HAP-1 (cell line): ENCODE measurements at places on chromosomes 1 and 21.
A peak's percentile ranks its signal among the peaks of the same experiment; 100 is the strongest.

- DNase-seq = no peak
Measured at GRCh38 chr21:45640001-45640887, 3.3 kb upstream of the PCBP3 start.

GRCh38 chr1:66739401-66740157 is 12.7 kb upstream of the DYNLT5 start:
- no peak for DNase-seq

DNA sequence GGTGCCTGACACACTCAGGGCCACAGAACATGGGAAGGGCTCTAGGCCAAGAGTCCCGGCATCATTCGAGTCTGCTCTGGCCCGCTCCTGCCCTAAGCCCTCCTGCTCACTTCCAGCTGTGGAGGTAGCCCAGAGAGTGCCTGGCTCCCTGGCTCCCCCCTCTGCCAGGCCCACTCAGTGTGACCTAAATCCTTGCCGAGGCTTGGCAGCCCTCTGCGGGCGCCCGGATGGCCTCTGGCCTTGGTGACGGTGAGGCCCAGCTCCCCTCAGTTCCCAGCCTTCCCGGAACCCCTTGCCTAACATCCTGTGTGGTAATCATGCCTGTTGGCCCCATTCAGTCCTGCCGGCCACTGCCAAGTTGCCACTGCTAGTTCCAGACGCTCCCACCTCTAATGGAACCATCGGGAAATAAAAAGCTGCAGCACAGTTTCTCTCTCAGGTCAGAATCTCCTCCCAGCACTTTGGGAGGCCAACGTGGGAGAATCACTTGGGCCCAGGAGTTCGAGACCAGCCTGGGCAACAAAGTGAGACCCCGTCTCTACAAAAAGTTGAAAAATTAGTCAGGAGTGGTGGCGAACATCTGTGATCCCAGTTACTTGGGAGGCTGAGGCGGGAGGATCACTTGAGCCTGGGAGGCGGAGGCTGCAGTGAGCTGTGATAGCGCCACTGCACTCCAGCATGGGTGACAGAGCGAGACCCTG is 1.2 kb upstream of the H6PD start:
- DNase-seq = no peak

DNA sequence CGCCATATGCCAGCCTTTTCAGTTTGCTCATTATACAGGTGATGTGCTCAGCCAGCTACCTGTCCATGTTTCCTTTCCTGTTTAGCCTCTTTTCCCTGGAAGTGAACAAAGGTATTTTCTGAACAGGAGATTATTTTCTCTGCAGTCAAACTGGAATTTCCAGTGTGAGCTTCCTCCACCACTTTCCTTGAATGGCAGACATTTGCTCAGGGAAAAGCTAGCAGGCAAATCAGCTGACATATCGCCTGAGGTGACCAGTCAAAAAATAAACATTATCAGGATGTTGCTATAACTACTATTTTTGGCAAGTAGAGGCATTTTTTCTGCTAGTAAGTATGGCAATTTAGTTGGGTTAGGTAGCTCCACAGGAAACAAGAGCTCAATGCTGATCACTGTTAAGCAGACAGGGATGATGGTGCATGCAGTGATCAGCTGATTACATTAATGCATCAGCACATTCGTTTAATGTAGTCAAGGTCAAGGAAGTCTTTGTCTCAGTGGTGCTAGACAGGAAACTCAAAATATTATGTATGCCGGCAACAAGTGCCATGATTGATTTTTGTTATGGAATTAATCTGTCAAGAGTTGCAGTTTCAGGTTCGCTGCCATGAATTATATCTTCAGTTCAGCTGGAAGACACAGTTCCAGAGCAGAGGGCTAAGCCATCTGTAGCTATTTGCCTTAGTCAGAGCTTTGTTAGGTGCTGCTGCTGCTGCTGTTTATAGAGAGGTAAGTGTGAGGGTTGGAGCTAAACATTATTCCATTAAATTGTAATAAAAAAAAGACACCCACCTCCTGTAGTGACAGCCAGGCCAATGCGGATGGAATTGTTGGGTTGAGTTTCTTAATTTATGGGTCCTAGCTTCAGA is 179.7 kb upstream of the ST6GALNAC5 start:
- no peak for DNase-seq

- DNase-seq = no peak
Measured at GRCh38 chr1:50417946-50418599, 5.2 kb downstream of the DMRTA2 start.

GRCh38 chr1:10679496-10680220 is 116.8 kb downstream of the CASZ1 start:
- peak; percentile 30 for DNase-seq

- DNase-seq = no peak
Measured at GRCh38 chr1:205583461-205584130, 48.2 kb downstream of the ELK4 start.

GRCh38 chr1:8691662-8692061 is 125.8 kb downstream of the RERE start:
- DNase-seq = no peak

DNA sequence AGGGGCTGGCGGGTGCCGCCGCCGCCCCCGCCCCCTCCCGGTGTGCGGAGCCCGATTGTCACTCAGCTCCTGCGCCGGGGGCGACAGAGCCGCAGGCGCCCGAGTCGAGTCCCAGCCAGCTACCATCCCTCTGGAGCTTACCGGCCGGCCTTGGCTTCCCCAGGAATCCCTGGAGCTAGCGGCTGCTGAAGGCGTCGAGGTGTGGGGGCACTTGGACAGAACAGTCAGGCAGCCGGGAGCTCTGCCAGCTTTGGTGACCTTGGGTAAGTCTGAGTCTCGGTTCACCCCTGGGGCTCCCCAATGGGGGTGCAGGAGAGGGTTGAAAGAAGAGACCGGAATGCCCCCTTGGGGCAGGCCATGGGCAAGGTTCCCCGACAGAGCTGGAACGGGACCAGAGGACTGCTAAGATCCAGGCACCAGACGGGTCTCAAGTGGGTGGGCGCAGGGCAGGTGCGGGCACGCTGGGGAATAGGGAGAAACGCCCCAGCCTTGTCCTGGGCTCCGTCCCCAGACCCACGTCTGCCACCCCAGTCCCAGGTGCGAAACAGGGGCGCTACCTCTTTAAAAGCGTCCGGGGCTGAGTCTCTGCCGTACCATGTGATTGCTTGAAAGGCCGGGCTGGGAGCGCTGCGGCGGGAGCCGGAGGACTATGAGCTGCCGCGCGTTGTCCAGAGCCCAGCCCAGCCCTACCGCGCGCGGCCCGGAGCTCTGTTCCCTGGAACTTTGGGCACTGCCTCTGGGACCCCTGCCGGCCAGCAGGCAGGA is at the start of gene ADORA1:
Gene ADORA1, plus strand, starts transcription at position 61 of the 765 bp plus-strand sequence. CDS start 1,116 bp downstream, outside the sequence.
- peak; percentile 22 for DNase-seq

GRCh38 chr1:109814993-109815786 is 51.5 kb upstream of the EPS8L3 start:
- no peak for DNase-seq

- DNase-seq = peak; percentile 84
Measured at GRCh38 chr1:226002667-226003501, 3.7 kb upstream of the SDE2 start.

- DNase-seq = no peak
Measured at GRCh38 chr1:27569506-27570291, 34.2 kb downstream of the AHDC1 start.

DNA sequence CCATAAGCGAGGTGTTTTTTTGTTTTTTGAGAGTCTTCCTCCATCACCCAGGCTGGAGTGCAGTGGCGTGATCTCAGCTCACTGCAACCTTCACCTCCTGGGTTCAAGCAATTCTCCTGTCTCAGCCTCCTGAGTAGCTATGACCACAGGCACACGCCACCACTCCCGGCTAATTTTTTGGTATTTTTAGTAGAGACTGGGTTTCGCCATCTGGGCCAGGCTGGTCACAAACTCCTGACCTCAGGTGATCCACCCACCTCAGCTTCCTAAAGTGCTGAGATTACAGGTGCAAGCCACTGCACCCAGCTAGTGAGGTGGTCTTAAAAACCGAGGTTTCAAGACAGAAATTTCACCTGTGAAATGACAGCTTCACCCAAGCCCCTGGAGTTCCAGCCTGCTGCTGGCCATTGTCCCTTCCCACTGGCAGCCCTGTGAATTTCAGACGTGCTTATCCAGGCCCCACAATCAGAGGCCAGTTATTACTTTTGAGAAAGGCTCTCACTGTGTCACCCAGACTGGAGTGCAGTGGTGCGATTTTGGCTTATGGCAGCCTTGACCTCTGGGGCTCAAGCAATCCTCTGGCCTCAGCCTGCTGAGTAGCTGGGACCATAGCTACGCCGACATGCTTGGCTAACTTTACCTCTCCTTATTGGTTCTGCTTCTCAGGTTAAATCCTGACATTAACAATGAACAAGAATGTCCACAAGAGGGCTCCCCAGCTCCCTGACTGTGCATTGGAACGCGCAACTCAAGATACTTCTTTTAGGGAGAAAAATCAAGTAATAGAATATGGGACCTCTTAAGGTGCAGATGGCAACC is 19.4 kb downstream of the ENO1 start:
- DNase-seq = peak; percentile 60

GRCh38 chr1:33455539-33456501 is 16.6 kb upstream of the ZSCAN20 start:
- DNase-seq = peak; percentile 59

GRCh38 chr21:35743571-35743970 is 316.8 kb downstream of the SETD4 start:
- DNase-seq = no peak

GRCh38 chr1:145995964-145996432 is 381 bp downstream of the TXNIP start:
- peak; percentile 29 for DNase-seq

DNA sequence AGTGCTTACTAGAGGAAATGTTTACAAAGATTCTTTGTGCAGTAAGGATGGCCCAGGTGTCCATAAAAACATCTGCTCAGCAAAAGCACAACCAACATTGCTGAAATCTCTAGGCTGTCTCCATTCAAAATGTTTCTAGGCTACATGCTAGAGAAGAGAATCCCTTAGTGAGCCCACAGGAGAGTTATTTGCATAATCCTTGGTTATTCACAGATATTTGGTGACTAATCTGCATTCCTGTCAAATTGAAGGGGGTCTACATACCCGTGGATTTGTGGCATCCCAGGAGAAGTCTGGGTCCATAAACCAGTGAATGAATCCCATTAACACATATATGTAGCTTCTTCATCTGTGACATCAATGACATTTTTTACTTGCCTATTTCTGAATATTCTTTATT is 261.3 kb upstream of the ESRRG start:
- peak; percentile 25 for DNase-seq

DNA sequence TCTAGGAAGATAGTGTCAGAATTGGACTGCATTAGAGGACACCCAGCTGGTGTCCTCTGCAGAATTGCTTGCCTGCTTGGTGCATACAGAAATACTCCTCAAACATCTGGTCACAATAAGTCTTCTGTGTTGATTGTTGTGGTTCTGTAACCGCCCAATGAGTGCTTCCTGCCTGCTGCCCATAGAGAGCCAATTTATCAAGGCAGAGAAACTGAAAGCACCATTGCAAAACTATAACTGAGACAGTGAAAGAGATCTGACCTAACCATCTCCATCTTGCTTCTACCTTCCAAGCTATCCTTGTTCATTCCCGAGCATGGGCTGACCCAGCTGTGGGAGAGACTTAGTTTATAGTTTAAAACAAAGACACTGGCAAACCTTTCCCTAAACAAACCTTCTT is 462.4 kb upstream of the RGS18 start:
- no peak for DNase-seq

DNA sequence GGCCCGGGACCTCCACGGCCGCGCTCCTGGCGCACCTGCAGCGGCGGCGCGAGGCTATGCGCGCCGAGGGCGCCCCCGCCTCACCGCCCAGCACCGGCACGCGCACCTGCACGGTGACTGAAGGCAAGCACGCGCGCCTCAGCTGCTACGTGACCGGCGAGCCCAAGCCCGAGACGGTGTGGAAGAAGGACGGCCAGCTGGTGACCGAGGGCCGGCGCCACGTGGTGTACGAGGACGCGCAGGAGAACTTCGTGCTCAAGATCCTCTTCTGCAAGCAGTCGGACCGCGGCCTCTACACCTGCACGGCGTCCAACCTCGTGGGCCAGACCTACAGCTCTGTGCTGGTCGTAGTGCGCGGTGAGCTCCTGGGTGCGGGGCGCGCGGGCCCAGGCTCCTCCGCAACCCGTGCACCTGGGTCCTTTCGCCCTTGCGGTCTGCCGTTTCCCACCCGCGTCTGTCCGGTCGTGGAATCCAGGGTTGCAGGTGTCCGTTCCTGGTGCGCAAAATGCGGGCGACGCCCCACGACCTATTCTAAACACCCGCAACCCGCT is 4.6 kb downstream of the OBSCN start:
- no peak for DNase-seq

- DNase-seq = no peak
Measured at GRCh38 chr1:109944541-109944940, 33.9 kb downstream of the CSF1 start.

GRCh38 chr1:16082283-16083038 is 9.0 kb upstream of the FAM131C start:
- peak; percentile 87 for DNase-seq

GRCh38 chr1:1432274-1432950 is 3.1 kb upstream of the VWA1 start:
- DNase-seq = no peak

GRCh38 chr1:211680752-211681327 is 5.4 kb upstream of the NEK2 start:
- peak; percentile 88 for DNase-seq

- DNase-seq = no peak
Measured at GRCh38 chr1:10521537-10522157, 46.9 kb downstream of the PEX14 start.

GRCh38 chr21:15560383-15561056 is 169.3 kb upstream of the USP25 start:
- no peak for DNase-seq

DNA sequence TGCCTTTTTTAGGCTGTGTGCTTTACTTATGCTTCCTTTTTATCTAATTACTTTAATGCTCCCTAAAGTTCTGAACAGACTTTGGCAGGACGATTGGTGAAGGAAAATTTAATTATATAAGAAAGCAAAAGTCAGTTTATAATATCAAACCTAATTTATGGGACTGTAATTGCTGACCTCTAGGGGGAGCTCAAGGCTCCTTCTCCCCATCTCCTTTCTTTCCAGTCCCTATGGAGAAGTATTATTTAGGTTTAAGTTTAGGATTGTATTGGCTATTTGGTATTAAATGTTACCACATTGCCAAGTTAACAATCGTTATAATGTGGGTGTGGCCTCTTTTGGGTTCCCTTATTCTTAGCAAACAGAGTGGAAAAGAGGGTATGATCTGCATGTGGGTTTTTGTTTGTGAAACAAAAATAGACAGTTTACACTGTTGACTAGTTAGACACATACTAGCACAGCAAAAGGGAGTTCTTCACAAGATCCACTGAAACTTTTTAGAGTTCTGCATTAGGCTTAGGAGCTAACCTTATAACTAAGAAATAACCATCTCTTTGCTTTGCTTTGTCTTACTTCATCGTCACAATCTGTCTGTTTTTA is 48.2 kb upstream of the TNFSF4 start:
- DNase-seq = peak; percentile 40

DNA sequence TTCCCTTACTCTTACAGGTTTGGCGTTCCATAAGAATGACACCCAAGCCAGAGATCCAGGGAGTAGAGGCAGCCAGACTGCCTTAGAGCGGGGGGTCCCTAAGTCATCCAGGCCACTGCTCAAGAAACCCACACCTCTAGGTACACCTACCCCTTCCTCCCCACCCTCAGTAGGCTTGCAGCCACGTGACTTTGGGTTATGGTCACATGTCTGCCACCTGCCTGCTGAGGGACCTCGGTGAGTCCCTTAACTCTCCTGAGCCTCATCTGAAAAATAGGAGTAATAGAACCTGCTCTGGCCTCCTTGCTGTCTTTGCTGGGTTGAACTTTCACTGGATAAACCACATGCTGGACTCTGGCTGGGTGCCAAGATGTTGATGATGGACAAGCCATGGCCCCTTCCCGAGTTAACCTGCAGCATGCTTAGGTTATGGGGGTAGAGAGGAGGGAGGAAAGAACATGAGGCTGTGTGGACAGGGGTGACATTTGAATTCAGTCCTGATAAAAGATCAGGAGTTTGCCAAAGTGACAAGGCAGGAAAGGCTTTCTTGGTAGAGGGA is 4.5 kb downstream of the RPS6KA1 start:
- DNase-seq = no peak
